ENCODE measurements at places on chromosomes 1 and 21.

GRCh38 chr1:8396786-8397406 lies 79.0 kb downstream of the SLC45A1 start:
- DNase-seq, result no peak

GRCh38 chr21:29403922-29404538 lies 105.3 kb downstream of the BACH1 start:
- peak; percentile 17 for DNase-seq

GRCh38 chr1:27668808-27669723 lies 2.9 kb downstream of the IFI6 start:
- no peak for DNase-seq

- DNase-seq, result no peak
These were observed 40.3 kb downstream of the GPATCH2 start for GRCh38 chr1:217590598-217590997.

GRCh38 chr1:59521456-59521855 lies 224.6 kb downstream of the FGGY start:
- no peak for DNase-seq

DNA sequence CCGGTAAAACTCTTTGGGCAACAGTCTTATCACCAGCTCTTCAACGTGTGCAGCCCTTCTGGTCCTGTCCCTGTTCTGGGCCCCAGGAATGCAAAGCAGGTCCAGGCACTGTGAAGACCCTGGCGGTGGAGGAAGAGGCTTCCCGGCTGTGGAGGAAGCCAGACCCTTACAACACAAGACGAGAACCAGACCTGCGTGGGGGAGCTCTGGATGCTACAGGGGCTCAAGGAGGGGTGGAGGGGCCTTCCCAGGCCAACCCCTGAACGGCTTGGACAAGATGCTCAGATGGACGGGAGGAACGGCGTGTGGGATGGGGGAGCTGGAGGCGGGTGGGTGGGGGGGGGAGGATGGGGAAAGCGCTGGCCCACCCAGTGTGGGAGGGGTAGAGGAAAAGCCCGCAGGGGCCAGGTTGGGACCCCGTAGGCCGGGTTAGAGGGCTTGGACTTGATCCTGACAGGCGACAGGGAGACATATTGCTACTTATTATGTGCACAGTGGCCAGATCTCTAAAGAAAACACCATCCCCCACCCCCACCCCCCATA lies 5.1 kb upstream of the OLIG2 start:
- no peak for DNase-seq

DNA sequence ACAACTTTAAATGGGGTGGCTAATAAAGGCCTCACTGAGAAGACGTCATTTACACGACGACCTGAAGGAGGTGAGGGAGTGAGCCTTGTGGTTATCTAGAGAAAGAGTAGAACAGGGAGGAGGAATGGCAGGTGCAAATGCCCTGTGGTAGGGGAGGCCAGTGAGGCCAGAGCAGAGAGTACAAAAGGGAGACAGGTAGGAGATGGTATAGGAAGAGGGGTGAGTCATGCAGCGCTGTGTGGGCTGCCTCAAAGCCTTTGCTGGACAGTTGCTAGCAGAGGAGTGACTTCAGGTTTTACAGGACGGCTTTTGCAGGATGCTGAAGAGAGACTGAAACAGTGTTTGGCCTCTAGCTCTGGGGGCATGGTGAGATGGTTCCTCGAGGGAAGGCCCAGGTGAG lies 116.0 kb downstream of the IER5 start:
- no peak for DNase-seq

GRCh38 chr1:236773919-236774318 lies 21.2 kb upstream of the MTR start:
- no peak for DNase-seq

All from erythroblast (primary cell).